ENCODE measurements at places on chromosomes 5 and 9.

DNA sequence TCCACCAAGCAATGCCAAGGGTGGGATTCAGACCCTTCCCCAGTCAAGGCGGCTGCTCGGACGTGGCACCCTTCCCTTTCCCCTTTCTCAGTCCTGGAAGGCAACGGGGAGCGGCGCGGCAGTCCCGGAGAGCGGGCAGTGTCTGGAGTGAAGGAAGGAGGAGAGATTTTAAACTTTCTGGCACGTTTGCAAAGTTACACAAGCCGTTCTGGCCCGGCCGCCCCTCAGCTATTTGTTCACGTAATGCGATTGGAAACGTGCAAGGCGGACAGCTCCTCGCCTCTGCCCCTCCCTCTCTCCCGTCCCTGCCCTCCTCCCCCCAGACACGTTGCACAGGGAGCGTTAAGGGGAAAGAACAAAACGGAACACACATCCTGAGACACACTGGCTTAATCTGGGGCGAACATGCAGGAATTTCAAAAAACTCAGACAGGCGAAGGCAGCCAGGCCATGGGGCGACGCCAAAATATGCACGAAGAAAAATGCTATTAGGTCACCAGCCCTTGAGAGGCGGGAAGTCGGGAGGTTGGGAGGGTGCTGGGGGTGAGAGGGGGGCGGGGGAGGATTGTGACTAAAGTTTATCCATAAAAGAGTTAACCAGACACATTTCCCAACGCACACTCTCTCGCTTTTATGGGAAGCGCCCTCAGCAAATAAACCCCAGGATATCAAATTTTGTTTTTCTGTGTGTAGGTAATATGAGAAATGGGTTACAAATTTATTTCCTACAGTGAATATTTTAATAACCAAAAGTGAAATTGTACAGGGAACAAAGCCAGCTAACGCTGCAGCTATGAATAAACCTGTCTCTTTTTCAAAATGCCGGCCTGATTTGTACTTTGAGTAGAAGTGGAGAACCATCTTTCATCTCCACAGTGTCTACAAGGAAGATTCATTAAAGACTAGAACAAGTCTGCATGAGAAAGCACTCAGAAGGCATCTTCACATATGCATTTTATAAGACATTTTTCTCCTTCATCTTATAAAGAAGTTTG, at the start of gene LOX:
LOX (minus strand) TSS at position 144 of the 995 bp plus-strand sequence. CDS start 274 bp downstream, outside the sequence.
- DNase-seq: no peak

- no peak for DNase-seq
These were observed 24.4 kb upstream of the SLC1A1 start for GRCh38 chr9:4465910-4466309.

DNA sequence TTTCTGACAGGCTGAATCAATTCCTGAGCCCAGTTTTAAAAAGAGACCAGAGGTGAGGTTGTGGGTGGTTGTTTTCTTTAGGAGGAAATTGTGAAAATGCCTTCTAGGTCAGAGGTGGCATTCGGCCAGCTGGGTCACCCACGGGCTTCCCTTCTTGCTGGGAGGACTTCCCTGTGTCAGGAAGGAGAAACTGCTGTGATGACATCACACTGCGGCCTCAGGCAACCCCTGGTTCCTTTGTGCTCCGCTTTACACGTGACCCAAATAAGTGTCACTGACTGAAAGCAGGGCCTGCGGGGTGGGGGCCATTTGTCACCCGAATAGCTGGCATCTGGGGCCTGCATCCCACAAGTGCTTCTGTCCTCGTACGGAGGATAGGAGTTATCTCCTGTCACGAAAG, 39.7 kb downstream of the FABP6 start:
- peak; percentile 33 for DNase-seq

GRCh38 chr5:168808051-168808616, 229.0 kb upstream of the PANK3 start:
- DNase-seq: no peak

GRCh38 chr5:154110716-154111115, 71.9 kb downstream of the MFAP3 start:
- DNase-seq: no peak

DNA sequence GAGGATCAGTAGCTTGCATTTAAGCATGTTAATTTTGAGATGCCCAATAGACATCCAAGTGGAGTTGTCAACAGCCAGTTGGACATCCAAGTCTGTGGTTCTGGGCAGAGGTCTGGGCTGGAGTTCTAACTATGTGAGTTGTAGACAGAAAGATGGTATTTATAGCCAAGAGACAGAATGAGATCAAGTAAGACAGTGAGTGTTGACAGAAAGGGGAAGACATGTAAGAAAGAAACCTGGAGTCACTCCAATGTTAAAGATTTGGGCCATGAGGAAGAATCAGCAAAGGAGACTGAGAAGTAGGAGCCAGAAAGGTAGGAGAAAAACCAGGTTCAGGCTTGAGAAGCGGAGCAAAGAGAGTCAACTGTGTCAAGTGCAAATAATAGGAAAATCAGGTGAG, 95.5 kb upstream of the PUM3 start:
- no peak for DNase-seq

DNA sequence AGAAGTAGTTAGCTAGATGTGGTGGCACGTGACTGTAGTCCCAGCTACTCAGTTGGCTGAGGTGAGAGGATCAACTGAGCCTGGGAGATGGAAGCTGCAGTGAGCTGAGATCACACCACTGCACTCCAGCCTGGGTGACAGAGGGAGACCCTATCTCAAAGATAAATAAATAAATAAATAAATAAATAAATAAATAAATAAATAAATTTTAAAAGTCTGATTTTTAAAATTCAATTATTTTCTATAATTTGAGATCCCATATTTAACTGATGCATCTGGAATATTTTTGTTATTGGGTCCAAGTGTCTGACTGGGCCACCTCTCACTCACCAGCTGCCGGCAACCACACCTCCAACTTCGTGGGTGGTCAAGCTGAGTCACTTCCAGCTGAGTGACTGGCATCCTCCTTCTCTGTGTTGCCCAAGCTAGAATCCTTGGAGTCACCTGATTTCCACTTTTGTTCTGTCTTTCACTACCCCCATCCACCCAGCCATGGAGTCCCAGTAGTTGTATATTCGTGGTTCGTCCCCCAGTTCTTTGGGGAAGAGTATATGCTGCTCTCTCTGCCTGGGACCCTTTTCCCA, 70.9 kb downstream of the EGFLAM start:
- no peak for DNase-seq

GRCh38 chr5:77643654-77644370, 5.3 kb upstream of the OTP start:
- DNase-seq: no peak

DNA sequence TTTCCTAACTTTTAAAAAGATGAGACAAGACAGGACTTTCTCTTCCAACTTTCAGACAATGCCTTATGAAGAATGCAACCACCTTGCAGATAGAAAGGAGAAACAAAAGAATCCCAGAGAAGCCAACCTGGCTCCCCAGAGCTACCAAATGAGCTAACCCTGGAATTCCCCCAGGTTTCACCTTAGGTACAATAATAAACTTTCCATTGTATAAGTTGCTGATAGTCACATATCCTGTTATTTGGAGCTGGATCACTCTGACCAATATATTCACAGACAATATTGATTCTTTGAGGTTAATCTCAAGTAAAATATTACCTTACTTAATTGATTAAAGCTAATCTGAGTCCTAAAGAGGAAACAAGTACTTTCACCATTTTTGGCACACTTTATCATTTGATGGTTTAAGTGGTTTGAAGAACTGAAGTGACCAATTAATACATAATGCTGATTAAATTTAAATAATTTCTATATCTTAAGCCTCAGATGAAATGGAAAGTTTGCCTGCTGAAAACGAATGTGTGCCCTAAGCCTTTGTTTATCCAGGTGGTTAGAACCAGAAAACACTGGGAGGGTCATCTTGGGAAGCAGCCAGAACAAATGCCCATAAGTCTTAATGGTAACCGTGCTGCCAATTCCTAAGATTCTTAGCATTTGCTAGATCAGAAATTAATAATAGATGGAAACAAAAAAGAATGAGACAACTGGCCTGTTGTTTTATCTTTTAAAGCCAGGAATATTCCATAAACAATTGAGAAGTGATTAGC, 159.6 kb upstream of the SLC12A2 start:
- no peak for DNase-seq

GRCh38 chr5:135567661-135568060, 11.1 kb downstream of the CXCL14 start:
- no peak for DNase-seq

- DNase-seq: no peak
These were observed 447.9 kb downstream of the SPATA31D1 start for GRCh38 chr9:82436475-82436874.

DNA sequence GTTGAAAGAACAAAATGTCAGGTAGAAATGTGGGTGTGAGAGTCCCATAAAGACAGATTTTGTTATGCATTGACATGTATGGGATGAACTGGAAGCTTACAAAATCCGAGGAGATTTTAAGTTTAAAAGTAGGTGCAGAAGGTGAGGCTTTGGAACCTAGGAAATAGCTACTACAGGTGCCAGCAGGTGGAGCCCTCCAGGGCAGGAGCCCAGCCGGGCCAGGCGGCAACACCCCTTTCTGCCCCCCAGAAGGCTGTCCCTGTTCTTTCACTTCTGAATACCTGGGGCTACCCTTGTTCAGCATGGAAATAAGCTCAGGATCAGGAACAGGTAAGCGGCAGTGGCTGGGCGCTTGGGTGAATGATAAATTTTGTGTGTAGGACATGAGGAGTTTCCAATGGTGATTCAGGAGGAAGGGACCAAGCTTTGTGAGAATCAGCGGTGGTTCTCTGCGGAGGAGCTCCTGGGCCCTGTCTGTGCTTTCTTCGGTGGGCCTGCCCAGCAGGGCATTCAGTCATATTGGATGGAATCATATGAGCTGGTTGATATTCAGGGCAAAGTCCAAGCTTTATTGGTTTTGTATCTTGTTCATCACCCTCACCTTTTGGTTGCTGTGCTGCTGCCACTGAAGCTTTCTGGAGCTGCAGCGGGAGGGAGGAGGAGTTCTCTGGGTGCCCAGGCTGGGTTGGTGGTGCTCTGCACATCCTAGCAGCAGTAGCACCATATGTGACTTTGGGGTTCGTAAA, 12.3 kb downstream of the PCBD2 start:
- no peak for DNase-seq

GRCh38 chr9:99712214-99712613, 109.5 kb upstream of the NR4A3 start:
- no peak for DNase-seq

- no peak for DNase-seq
These were observed 270.4 kb downstream of the ARHGAP26 start for GRCh38 chr5:143040622-143041021.

DNA sequence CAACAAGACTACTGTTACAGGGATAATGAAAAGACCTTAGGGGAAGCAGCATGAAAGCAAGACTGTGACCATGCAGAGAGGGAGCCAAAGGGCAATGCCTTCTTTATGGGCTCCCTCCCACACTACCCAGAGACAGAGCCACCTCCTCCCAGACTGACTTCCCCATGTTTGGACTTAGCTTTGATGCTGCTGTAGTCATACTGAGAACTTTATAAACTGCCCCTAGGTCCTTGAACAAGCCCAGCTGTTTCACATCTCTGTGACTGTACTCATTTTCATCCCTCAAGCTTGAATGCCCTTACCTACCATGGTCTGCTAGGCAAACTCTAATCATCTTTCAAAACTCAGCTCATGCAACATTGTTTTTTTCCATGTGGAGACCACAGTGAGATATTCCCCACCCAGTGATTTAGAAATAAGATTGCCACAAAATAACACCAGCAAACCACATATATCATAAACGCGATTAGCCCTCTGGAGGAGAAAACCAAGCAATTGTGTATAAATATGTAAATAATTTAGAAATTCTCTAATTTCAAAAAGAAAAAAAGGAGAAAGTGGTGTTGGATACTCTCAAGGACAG, 23.4 kb upstream of the FAM169A start:
- DNase-seq: no peak

- peak; percentile 35 for DNase-seq
These were observed 5.5 kb downstream of the ADRB2 start for GRCh38 chr5:148831590-148832565.

DNA sequence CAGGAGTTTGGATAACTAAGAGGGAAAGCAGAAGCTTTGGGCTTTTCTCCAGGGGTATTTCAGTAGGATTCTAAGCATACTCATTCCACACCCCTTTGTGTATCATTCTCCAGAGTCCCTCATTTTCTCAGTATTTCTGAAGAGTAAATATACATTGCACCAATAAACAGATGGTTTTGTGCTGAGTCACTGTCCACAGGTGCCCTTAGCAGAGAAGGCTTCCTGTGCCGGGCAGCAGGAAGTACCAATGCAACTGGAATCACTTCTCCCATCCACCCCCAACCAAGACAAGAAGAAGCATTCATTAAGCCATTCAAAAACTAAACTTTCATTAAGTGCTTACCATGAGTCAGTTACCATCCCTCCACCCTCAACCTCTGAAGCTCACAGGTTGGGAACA, 3.6 kb upstream of the CCNJL start:
- no peak for DNase-seq

GRCh38 chr9:96258967-96259366, 43.0 kb downstream of the HSD17B3 start:
- no peak for DNase-seq

GRCh38 chr5:33129309-33129708, 311.5 kb upstream of the TARS1 start:
- DNase-seq: no peak

GRCh38 chr9:70802758-70803436, 318.5 kb downstream of the TRPM3 start:
- DNase-seq: no peak

DNA sequence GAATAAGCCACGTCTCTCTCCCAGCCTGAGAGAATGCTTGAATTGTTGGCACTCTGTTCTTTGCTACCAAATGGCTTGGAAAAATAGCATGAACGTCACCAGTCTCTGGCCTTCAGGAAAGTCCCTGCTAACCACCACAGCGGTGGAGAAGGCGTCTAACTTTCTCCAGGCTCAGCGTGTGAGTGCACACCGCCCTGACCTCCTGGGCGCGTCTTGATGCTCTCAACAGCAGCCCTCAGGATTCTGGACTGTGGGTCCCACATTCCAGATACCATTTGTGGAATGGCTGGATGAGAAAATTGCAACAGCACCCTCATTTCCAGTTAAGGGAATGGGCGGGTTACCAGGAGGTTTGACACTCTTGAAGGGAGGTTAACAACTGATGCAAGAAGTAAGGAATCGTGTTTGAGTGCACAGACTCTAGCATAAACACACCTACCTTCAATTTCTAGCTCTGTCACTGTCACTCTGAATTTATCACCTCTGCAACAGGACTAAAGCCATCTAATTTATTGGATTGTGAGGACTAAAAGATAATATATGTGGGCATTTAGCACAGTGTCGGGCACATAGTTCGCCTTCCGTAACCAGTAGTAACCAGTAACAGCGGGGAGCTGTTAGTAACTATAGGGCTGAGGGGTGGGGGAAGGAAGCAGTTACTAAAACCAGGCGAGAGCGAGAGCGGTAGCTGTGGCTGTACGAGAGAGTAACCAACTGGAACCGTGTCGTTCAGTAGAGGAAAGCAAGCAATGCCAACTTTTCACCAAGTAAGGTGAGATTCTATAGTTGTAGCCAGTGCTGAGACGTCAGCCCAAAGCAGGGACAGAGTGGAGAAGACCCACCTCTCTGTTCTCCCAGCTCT, 807 bp upstream of the PLGRKT start:
- DNase-seq: no peak

Measured in hippocampal formation (tissue), 2 donors.